ENCODE measurements at places on chromosomes 16 and 17.

- no peak for DNase-seq
Observed at GRCh38 chr16:1770328-1771187, 785 bp downstream of the NME3 start.

- no peak for DNase-seq
Observed at GRCh38 chr17:73549841-73550430, 94.3 kb downstream of the SDK2 start.

DNA sequence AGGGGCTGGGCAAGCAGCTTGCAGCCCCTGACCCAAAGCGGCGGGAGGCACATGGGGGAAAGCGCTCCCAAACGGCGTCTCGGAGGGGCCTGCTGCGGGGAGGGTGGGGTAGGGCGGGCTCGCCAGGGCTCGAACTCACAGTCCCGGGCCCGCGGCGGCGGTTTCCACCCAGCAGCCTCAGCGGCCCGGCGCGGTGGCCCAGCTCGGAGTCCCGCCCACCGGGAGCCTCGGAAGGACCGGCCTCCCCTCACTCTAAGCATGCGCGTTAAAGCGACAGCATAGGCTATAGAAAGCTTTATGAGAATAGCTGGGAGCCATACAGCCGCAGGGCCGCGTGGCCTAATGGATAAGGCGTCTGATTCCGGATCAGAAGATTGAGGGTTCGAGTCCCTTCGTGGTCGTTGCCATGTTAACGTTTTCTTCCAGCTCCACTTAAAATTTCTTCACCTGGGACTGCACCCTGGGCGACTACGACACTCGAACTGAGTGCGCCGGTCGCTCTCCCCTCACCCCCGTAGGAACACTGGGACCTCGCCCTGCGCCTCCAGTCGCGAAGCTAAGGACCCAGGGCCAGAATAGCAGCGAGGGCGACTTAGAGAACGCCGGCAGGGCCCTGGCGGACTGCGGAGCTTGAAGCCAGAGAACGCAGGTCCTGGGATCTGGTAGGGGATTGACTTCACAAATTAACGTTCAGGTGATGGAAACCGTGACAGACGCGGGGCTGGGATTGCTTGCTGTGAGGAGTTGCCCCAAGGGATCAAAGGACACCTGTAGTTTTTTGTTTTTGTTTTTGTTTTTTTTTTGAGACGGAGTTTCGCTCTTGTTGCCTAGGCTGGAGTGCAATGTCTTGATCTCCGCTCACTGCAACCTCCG lies 15.8 kb downstream of the ZNF213 start:
- DNase-seq = peak; percentile 88

DNA sequence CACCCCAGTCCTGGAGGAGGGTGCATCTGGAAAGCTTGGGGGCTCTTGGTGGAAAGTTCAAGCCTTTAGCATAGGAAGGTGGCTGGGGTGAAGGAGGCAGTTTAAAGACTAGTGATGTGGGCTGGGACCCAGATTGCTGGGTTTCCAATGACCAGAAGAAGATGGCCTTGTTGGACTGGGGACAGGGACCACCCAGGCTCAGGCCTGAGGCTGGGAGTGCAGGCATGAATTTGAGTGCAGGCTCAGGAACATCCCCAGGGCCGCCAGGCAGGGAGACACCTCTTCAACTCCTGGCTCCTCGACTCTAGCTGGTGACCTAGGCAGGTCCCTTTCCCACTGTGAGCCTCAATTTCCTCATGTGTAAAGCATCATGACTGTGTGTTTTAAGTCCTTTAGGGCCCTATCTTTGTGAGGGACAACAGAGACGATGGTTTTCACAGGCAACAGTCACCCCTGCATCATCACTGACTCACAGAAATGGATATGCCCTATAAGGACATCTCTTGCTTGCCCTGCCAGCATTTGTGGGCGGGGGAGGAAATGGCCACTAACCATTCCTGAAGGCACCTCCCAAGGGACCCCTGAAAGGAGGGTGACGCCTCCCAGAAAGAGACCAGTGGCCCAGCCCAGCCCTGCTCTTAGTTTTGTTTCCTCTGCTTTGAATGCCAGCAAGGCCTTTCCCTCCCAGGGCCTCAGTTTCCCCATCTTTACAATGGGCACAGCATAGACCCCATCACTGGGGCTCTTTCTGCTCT lies 11.1 kb downstream of the NLRC5 start:
- no peak for DNase-seq

GRCh38 chr17:67676305-67676704 lies 41.4 kb upstream of the NOL11 start:
- no peak for DNase-seq

DNA sequence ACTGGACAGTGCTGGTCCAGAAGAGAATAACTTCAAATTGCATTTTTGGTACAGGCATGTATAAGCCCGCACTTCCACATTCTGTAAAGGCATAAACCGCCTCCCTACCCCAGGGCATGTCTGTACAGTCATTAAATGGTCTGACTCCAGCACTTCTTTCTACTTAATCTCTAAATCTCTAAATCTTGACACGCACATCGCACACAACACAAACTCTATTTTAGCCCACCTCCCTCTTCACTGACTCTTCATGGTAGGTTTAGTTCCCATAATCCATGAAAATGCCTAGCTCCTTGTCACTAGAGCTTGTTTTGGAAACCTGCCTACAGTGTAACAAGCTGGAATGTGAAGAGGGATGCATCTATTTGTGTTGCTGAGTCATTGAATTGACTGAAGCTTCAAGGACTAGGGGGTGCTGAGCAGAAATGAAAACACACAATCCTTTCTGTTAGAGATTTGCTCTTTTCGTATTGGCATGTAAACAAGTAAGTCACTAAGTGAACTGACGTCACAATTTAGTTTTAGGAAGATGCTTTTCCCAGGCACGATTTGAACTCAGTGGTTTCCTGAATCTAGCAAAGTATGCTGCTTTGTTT lies 1.6 kb upstream of the DUSP14 start:
- no peak for DNase-seq

- no peak for DNase-seq
Observed at GRCh38 chr16:17557480-17557879, 86.7 kb upstream of the XYLT1 start.

- DNase-seq = no peak
Observed at GRCh38 chr17:28541439-28541838, 11.0 kb downstream of the UNC119 start.

DNA sequence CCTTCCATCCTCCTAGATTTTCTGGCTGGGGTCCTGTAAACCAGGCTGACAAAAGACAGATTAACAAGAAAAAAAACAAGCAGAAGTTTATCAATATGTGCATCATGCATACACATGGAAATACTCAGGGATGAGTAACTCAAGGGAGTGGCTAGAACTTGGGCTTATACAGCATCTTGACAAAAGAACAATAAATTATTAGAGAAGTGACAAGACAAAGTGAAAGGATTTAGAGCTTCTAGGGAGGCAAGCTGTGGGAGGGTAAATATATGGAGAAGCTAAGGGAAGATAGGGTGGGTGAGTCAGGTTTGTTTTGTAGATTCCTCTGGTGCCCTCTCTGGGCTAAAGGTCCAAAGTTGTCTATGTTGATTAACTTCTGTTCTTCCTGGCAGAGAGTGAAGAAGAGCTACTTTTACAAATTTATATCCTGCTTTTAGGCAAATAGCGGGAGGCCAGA lies 48.0 kb upstream of the NDRG4 start:
- DNase-seq = no peak

DNA sequence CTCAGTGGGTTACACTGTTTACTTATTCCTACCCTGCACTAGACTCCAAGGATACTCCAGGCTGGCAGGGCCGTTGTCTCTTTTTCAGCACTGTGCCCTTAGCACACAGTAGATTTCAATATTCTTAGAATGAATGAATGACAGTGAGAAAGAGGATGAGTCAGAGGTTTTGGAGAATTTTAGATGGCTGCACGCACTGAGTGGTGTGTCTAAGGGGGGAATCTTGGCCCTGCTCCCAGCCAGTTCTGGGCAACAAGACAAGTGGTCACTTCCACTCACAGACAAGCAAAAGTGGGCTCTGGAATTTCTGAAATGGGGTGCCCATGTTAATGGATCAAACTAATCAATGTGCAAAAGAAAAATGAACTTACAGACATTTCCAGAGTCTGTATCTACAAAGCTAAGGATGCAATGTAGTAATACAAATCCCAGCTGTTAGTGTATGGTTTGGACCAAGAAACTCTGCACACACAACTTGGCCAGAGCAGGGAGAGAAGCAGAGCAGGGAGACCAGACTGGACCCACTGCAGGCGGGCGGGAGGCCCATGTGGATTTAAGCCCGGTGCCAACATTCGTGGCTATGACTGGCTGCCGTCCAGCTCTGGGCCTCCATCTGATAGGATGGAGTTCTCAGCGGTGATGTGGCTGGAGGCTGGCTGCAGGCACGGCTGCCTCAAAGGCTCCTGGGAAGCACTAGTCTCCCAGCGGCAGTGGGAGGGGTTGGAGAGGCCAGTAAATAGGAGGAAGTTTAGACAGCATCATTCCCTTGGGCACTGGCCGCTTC lies 95.6 kb upstream of the CDYL2 start:
- DNase-seq = peak; percentile 26

GRCh38 chr17:66750781-66751543 lies 84.0 kb upstream of the CACNG5 start:
- no peak for DNase-seq

GRCh38 chr16:69600202-69600601 lies 34.4 kb downstream of the NFAT5 start:
- DNase-seq = no peak

GRCh38 chr16:3580686-3581085 lies 3.5 kb upstream of the NLRC3 start:
- peak; percentile 29 for DNase-seq

- no peak for DNase-seq
Observed at GRCh38 chr17:57649731-57650484, 95.2 kb downstream of the CCDC182 start.

GRCh38 chr16:58056580-58056979 lies 31.0 kb downstream of the MMP15 start:
- DNase-seq = no peak

- no peak for DNase-seq
Observed at GRCh38 chr17:63567229-63567628, 17.0 kb downstream of the DCAF7 start.

DNA sequence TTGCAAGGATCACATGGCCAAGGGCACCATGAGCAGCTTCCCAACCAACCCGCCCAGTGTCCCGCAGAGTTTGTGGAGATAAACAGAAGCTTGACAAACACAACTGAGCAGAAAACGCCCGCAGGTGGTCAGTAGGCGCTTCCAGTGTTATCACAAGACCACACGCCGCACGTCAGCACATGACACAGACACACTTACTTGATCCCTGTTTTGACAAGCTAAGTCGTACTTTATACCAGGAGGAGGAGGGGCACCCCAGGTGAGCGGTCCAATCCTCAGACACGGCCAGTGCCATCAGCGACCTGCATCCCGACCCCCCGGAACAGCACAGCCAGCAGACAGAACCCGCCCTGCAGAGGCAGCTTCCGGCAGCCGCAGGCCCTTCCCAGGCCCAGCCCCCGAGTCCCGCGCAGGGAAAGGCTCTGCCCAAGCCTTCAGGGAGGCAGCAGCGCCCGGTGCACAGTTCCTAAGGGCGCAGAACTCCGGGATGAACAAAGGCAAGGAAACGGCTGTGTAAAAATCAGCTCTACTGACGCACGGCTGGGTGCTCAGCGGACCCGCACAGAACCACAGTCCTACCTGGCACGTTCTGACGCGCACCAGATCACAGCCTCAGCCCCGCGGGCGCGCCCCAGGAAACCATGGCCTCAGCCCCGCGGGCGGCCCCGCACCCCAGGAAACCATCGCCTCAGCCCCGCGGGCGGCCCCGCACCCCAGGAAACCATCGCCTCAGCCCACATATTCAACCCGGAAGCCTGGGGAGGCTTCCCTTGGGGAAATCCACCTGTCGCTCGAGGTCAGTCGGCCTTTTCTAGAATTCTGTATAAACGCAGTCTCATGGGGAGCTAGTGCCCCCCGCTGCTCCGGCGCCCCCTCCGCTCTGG lies 27.8 kb downstream of the AXIN1 start:
- DNase-seq = no peak

DNA sequence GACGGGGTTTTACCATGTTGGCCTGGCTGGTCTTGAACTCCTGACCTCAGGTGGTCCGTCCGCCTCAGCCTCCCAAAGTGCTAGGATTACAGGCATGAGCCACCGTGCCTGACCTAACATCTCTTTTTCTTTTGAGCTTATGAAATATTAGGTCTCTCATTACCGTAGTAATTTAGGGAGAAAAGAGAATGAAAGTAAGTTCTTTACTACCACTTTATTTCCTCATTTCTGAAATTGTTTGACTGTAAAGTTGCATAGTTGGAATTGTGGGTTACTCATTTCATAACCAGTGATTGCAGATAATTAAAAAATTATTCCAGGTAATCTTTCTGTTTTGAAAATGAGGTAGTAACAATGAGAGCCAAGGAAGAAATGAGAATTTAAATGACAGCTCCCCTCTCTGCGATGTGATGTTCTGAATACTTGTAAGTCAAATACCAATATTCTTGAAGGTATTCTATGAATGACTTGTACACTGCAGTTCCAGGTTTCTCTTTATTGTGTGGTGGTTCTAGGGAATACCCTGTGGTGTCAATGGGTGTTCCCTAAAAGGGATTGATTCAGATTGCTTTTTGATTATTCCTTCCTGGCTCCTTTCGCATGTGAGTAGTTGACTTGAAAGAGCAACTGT lies 28.3 kb downstream of the MAP2K4 start:
- no peak for DNase-seq

GRCh38 chr16:280005-280460 lies 358 bp upstream of the ARHGDIG start:
- DNase-seq = no peak

DNA sequence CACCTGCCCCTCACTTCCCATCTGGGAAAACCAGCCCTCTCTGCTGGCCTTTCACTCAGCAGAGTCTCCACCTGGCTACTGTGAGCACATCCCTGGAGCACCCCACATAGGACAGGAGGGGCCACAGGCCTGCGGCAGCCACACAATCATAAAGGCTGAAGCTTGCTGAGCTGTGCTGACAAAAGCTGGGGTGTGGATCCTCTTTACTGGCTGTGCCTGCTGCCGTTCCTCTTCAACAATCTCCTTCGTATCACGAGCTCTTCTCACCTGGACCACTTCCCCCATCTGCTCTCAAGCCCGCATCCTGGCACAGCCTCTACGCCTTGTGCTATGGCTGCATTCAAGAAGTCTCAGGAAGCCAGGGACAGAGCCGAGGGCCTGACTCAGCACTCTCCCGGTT lies 86.1 kb downstream of the ZNF778 start:
- DNase-seq = no peak

GRCh38 chr17:72511242-72511641 lies 390.4 kb downstream of the SOX9 start:
- no peak for DNase-seq

DNA sequence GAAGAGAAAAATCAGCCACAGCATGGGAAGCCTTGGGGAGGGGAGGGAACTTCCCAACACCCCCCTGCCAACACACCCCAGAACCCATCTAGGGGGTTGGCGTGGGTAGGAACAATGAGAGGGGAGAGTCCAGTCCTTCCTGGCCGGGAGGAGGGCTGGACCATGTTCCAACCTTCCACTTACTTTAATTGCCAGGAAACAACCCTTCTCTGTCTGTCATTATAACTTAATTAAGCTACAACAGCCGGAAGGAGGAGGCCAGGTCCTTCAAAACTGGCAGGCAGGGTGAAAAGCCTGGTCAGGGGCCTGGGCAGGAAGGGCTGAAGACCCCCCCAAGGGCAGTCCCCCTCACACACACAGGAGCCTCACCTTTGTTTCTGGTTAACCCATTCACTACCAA lies 447.0 kb downstream of the SOX9 start:
- no peak for DNase-seq

GRCh38 chr17:2893422-2893914 lies 97.2 kb downstream of the RAP1GAP2 start:
- no peak for DNase-seq

Measured in forelimb muscle (tissue), 1 donor.